ENCODE measurements at places on chromosomes 3 and 15. TPM values are rescaled to one million over a fixed set of nuclear protein-coding genes. Genes with fewer than 3 reads are reported as not detected.

- H3K4me3 ChIP-seq = no peak overlapping the region
- DNase-seq = no peak
- H3K36me3 ChIP-seq = no peaks in the 10 kb centered on the region
- H3K4me1 ChIP-seq = no peaks in the 10 kb centered on the region
- no peak overlapping the region for H3K27ac ChIP-seq
- H3K27me3 ChIP-seq = no peaks in the 10 kb centered on the region
Measured at GRCh38 chr3:116083683-116084082, 361.6 kb downstream of the LSAMP start.

- H3K27ac ChIP-seq = no peak overlapping the region
- no peaks in the 10 kb centered on the region for H3K27me3 ChIP-seq
- peaks cover 39% of the 10 kb centered on the region for H3K4me1 ChIP-seq
- H3K36me3 ChIP-seq = peaks cover 24% of the 10 kb centered on the region
- H3K4me3 ChIP-seq = no peak overlapping the region
Measured at GRCh38 chr3:123547881-123548519, 36.9 kb downstream of the HACD2 start.

STRIT1 gene
- total RNA-seq = not detected

- H3K36me3 ChIP-seq = peaks cover 9% of the 10 kb centered on the region
- H3K4me1 ChIP-seq = peaks cover 2% of the 10 kb centered on the region
- H3K27me3 ChIP-seq = peaks cover 33% of the 10 kb centered on the region
- no peak for DNase-seq
- no peak overlapping the region for H3K4me3 ChIP-seq
Measured at GRCh38 chr3:46470831-46471230, 6.1 kb upstream of the LTF start.

GRCh38 chr3:53617893-53618523 is 123.6 kb downstream of the CACNA1D start:
- H3K4me3 ChIP-seq = no peak overlapping the region
- H3K36me3 ChIP-seq = no peaks in the 10 kb centered on the region
- H3K4me1 ChIP-seq = no peaks in the 10 kb centered on the region
- no peak for DNase-seq

DNA sequence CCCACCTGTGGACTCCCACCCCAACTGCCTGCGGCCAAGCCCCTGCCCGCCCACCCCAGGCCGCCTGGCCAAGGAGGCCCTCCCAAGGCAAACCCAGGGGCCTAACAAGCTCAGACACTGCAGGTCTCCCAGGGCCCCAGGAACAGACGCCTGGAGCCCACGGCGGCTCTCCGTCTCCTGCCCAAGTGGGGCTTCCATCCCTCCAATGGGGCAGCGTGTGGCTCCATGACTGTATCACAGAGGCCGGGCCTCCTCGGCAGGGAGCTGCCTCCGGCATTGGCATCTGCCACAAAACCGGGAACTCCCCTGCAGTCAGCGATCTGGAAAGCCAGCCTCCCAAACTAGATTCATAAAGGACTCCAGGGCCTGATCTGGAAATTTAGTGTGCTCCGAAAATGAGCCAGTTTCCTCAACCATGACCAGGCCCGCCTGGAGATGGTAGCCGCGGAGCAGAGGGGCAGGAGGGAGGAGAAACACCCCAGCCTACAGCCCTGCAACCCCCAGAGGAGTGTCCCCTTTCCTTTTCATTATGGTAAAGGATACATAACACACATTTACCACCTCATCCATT is 148.3 kb upstream of the IQSEC1 start:
- no peaks in the 10 kb centered on the region for H3K27me3 ChIP-seq
- H3K4me1 ChIP-seq = peaks cover 15% of the 10 kb centered on the region
- H3K36me3 ChIP-seq = no peaks in the 10 kb centered on the region
- H3K4me3 ChIP-seq = no peak overlapping the region
